ENCODE measurements at places on chromosomes 7 and 10.

- DNase-seq = no peak
Measured at GRCh38 chr7:74253331-74253730, 868 bp downstream of the RFC2 start.

DNA sequence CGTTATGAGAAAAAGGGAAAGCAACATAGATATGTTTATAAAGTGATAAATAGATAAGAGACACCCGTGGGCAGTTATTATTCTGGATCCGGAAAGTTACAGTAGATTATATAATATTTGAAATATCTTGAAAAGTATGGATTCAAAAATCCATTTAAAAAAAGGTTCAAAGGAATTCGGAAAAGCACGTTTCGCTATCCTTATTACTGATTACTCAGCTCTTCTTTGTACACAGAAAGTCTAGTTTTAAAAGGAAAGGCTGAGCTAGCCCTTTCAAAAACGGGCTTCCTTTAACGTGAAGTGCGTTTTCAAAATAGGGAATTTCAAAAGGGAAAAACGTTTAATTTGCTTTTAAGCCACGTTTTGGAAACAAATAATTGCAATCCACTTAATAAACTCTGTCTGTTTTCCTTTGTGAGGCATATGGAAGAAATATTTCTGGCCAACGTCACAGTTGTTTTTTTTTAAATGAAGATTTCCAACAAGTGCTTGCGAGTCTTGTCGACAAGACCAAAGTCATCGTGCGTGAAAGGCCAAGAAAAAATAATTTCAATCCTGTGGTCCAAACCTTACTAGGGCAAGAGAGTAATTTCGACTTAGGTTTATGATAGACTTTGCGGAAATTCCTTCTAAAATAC lies 2.2 kb upstream of the SKIDA1 start:
- DNase-seq = no peak

DNA sequence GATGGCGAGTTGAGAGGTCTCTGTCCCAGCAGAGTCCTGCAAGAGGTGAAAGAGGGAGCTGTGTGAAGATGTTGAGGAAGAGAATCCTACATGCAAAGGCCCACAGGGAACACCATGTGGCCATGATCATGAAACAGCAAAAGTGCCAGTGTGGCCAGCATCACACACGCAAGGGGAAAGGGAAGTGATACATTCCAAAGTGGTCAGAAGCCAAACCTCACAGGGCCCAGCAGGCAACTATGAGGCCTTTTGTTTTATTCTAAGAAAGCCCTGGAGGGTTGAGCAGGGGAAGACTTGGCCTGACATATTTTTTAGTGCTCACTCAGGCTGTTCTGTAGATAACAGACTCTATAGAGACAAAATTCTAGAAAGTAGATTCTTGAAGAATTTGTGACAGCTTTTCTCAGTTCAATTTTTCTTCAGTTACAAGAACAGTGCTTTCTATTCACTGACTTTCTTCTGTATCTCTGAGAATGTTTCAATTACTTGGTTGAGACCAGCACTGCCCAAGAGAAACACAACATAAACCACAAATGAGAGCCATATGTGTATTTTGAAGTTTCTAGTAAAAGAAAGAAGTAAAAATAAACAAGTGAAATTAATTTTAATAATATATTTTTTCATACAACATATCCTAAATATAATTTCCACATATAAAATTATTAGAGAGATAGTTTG lies 82.3 kb downstream of the HTR7 start:
- no peak for DNase-seq

GRCh38 chr7:134940729-134941128 lies 45.6 kb upstream of the AGBL3 start:
- no peak for DNase-seq

DNA sequence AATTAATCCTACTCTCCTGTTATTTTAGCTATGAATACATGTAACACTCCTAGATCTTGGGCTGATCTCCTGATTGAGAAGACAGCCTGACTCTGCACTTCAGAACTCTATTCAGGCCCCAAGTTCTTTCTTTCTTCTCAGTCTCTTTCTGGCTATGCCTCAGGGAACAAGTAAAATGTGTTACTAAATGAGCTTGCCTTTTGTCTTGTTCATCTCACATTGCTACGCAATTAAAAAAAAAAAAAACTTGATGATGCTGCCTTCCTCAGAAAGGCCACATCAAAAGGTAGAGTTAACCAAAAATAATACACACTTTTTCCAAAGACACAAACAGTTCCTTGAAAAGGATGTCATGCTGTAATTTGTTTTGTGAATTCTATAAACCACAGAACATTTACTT lies 258.1 kb downstream of the TWIST1 start:
- no peak for DNase-seq

DNA sequence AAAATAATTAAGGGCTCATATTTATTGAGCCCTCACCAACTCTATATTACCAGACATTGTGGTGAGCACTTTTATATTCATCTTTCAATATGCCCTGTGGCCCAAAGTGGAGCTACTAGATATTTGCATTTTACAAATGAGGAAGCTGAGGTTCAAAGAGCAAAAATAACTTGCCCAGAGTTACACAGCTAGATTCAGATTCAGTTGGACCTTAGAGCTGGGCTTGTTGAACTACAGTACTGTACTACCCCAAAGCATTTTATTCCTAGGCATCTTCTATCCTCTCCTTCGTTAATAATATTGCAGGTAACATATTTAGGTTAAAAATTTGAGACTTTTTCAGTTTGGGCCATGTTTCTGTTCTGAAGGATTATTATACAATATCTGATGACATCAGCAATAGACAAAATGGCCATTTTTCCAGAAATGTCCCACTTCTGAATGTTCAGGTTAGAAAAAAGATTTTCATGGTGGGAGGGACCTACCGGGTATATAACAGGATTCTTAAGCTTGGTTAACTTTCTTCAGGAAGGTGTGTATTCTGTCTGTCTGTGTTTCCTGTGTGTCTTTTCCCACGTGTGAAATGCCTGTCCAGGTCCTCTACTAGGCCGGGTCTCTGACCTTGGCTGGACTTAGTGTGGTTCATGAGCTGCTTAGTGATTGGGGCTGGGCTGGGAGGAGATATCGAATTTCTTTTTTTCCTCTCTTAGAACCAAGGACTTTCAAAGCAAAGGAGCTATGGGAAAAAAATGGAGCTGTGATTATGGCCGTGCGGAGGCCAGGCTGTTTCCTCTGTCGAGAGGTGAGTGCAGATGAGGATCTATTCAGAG lies 13.6 kb downstream of the PRXL2A start:
- DNase-seq = no peak

DNA sequence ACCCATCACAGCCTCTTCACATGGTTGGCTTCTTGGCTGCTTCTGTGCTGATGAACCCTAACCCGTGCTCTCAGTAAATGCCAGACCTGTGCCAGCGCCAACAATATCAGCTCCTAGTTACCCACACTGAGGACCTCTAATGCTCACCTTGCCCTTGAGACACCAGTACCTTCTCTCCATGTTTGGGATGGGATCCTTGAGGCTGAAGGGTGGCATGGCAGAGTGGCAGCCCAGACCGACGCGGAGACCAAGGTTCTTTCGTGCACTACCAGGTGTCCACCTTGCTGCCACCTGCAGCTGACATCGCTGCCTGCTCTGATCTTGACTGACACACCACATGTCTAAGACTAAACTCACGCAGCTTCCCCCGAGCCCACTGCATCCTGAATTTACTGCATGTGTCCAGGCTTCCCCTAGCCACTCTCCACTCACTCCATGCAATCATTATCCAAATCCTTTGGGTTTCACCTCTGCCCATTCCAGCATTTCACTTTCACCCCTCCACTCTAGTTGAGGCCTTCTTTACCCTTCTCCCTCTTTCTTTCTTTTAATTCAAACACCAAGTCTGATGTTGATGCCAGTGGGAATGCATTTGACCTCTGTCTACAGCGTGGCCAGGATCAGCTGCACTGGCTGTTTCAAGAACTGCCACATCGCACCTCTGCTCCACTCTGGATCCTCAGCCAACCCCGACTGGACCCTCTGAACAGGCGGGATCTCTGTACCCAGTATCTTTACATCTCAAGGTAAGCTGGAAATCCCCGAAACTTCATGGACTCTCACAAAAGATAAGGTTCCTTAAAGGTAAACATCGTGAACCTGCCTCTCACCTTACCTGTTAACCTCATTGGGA lies 294.9 kb downstream of the GLRX3 start:
- DNase-seq = no peak

GRCh38 chr7:36659172-36659516 lies 65.2 kb downstream of the AOAH start:
- DNase-seq = peak; percentile 41

DNA sequence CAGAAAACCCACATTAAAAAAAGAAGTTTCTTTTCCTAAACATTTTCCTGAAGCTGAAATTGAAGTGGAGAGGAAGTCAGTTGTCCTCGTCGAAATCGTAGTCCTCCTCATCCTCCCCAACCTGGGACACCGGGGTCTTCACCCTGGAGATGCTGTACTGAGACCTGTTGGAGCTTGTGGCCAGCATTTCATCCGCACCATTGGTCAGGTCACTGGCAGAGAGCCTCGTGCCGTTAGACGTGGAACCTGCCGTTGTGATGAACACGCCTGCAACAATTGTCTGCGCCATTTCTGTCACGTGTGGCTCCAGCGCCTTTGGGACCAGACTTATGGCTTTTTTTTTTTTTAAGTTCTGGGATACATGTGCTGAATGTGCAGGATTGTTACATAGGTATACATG lies 23.8 kb downstream of the CD36 start:
- DNase-seq = no peak

DNA sequence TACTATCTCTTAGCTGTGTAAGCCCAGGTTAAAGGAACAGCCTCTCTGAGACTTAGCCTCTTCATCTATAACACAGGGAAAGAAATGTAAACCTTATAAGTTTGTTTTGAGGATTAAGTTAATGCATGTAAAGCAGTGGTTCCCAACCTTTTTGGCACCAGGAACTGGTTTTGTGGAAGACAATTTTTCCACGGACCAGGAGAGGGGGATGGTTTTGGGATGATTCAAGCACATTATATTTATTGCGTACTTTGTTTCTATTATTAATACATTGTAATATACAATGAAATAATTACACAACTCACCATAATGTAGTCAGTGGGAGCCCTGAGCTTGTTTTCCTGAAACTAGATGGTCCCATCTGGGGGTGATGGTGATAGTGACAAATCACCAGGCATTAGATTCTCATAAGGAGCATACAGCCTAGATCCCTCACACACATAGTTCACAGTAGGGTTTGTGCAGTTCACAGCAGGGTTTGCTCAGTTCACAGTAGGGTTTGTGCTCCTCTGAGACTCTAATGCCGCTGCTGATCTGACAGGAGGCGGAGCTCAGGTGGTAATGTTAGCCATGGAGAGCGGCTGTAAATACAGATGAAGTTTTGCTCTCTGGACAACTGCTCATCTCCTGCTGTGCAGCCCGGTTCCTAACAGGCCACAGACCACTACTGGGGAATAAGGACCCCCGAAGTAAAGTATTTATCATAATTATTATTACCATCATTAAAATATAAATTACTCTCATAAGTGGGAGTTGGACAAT lies 41.3 kb upstream of the ANK3 start:
- no peak for DNase-seq

DNA sequence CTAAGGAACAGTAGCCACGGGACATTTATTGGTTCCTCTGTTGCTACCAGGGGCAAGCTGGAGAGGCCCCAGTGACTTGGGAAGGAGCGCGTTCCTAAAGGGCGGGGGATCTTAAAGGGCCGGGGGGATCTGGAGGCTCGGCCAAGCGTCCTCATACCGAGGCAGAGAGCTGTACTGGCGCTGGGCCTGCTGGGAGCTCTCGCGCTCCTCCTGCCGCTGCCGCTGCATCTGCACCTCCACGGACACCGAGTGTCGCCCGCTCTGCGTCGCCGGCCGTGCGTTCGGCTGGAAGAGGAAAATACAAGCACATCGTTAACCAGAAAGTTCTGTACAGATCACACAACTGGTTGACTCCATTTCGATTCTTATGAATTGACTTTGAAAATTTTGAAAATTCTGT lies 695.6 kb downstream of the PARD3 start:
- no peak for DNase-seq

DNA sequence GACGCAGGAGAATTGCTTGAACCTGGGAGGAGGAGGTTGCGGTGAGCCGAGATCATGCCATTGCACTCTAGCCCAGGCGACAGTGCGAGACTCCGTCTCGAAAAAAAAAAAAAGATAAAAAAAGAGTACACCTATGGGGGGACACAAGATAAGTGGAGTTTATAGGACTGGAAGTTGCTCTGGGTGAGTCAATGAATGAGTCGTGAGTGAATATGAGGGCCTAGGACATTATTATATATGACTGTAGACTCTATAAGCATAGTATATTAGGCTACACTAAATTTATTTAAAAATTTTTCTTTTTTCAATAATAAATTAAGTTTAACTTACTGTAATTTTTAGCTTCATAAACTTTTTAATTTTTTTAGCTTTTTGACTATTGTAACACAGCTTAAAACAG lies 19.4 kb upstream of the SGCE start:
- DNase-seq = no peak

- no peak for DNase-seq
Measured at GRCh38 chr7:106616708-106617051, 44.3 kb downstream of the CCDC71L start.

GRCh38 chr7:138325434-138325833 lies 134.6 kb upstream of the TRIM24 start:
- no peak for DNase-seq

DNA sequence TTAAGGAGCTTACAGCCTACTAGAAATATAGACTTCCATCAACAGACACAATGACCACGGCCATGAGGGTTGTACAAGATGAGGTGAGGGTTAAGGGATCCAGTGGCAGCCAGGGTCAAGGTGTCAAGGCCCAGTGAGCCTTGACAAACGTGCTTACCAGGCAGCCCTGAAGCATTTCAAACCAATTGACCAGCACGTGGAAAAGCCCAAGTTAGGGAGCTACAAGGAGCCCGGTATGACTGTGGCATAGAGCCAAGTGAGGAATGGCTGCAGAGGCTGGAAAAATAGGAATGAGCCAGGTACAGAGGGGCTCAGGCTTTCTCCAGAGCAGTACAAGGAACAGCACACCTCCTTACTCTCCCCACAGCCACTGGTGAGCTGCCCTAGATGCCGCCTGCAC lies 12.7 kb downstream of the AFAP1L2 start:
- no peak for DNase-seq

GRCh38 chr10:44068716-44069482 lies 316.0 kb downstream of the CXCL12 start:
- no peak for DNase-seq

GRCh38 chr10:77906951-77907421 lies 19.6 kb downstream of the DLG5 start:
- no peak for DNase-seq

DNA sequence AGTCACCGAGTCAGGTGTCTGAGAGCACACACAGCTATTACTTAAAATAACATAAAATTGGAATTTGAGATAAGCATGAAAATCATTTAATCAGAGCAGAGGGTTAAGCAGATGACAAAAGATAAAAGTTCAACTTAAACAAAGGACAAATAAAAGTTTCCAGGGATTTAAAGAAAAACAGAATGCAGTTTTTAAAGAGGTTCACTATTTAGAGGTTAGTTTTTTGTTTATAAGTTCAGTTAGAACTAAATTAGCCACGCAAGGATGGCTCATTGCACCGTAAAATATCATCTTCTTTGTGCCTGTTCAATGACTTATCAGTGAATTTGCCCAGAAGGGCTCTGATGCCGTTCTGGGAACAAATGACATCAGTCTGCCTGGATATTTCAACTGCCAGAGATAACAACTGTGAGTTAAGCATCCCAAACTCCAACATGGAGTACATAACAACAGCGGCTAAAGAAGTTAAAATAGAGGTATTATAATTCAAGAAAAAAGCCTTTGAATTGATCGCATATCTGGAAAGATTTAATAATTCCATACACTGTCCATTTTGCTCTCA lies 107.8 kb downstream of the ANK3 start:
- no peak for DNase-seq

- DNase-seq = no peak
Measured at GRCh38 chr7:124686543-124687171, 78.9 kb downstream of the GPR37 start.

Data from GM04504 (cell line).